ENCODE measurements at places on chromosomes 4 and X.

- DNase-seq = no peak
These were observed 85.9 kb upstream of the FAM47A start for GRCh38 chrX:34218063-34218462.

DNA sequence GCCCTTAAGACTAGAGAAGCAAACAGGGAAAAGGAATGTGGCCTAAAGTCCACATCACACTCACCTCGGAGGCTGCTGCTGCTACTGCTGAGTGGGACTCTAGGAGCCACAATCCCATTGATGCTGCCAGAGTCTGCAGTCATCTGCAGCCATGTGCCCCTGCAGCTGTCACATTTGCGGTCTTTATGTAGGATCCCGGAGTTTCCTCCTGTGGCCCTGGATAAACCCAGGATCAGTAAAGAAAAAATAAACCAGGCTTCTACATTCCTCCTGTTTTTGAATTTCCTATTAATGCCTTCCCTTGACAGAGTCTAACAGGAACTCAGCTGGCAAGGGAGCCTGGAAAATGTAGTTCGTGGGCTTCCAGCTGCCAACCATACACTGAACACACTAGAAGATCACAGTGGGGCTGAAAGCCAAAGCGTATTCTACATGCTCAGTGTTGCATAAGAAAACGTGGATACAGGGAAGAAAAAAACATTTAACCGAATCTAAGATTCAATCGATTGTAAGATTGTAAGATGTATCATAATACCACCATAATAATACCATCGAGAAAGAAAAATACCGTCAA, 10.3 kb upstream of the PHEX start:
- DNase-seq = no peak

GRCh38 chr4:186061921-186062320, 7.0 kb upstream of the TLR3 start:
- no peak for DNase-seq

- DNase-seq = peak; percentile 27
These were observed at the start of gene GLRB for GRCh38 chr4:157075811-157076577. TSS of gene GLRB (plus strand) at chr4:157076150. CDS start at chr4:157078025, 1,875 bp downstream.

DNA sequence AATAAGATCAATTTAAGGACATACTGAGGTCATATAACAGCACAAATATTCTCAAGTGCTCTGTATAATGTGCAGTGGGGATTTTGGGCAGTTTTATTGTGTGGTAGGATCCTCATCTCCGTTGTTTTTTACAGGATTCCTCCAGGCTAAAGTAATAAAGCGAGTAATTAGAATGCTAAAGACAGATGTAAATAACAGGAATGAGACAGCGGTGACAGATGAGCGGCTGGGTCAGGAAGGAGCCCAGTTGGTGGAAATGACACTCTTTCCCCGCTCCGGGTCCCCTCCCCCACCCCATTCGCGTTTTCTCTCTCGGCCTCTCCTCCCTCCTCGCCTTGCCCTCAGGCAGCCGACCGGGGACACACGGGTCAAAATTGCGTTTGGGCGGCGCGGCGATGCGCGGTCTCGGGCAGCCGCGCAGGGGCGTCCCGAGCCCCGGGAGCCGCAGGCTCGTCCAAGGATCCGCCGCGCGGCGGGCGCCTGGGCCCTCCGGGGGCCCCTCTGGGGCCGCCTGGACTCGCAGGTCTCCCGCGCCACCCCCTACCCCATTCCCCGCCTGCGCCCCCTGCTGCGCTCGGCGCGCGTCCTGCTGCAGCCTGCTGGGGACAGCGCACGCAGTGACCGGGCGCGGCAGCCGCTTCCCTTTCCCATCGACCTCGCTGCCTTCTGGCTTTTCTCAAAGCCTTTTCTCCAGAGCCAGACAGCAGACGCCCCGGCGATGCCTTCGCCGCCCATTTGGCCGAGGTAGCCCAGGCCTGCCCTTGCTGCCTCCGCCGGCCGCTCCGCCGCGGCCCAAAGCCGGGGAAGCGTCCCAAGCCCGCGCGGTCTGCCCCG, 16.2 kb downstream of the POU4F2 start:
- DNase-seq = no peak

DNA sequence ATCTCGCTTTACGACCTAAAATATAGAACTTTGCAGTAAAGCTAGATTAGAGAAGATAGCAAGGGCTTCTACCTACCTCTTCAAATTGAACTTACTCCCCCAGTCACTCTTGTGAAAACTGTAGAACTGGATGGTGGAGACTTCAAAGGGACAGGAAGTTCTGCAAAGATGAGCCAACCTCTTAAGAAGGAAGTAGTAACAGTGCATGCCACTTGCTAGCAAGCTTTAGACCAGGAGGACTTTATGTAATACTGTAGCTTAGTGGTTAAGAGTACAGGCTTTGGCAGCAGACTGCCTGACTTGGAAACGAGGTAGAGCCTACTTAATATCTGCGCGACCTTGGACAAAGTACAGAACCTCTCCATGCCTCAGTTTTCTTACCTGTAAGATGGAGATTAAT, 27.5 kb upstream of the VBP1 start:
- no peak for DNase-seq

DNA sequence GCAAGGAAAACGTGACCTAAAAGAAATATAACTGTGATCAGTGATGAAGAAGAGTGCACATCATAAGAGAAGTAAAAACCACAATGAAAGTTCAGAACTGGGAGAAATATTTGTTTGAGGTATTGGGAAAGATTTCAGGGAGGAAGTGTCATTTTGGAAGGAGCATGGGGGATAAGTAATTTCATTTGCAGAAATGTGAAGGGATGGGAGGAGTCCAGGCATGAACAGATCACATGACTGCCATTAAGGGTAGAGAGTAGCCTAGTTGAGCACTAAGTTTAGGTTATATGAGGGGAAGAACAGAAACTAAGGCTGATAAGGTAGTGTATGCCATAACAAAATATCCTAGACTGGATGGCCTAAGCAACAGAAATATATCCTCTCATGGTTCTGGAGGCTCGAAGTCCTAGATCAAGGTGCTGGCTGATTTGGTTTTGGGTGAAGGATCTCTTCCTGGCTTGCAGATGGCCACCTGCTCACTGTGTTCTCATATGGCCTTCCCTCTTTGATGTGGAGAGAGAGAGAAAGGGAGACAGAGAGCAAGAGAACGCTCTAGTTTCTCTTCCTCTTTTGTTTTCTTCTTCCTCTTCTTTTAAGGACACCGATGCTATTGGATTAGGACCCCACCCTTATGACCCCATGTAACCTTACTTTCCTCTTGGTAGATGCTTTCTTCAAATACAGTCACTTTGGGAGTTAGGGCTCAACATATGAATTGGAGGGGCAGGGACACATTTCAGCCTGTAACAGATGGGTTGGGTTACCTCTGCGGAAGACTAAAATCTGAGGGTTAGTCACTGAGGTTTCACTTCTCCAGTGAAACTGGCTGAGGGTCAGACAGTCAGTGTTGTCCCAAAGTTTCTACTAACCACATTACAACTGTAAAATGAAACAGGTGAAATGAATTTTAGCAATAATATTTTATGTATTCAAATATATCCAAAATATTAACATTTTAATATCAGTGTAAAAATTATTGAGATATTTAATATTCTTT, 77.9 kb downstream of the EGF start:
- DNase-seq = no peak

DNA sequence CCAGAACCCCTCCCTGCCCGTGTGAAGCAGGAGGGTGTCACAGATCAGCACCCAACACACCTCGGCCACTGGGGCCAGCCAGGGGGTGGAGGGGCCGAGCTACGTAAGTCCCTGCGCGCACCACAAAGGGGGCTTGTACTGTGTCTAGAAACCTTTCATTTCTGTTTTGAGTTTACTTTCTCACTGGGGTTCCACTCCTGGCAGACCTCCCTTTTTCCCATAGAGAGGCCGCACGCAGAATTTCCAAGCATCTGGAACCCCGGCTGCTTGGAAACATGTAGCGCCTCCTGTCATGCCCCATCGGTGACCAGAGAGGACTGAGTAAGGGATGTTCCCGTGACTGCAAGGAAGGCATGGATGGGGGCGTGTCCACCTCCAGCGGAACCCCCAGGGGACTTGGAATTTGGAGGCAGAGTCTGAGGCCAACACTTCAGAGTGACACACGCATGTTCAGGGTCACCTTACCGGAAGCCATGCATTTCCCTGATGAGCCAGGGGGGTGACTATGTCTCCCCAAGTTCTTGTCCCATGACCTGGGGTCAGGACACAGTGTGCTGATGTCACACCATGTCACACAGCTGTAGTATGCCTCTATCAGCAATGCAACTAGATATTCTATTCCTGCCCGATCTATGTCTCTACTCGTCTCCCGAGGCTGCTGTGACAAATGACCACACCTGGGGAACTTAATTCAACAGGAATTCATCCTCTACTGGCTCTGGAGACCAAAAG, 105.3 kb downstream of the DHRSX start:
- DNase-seq = no peak

DNA sequence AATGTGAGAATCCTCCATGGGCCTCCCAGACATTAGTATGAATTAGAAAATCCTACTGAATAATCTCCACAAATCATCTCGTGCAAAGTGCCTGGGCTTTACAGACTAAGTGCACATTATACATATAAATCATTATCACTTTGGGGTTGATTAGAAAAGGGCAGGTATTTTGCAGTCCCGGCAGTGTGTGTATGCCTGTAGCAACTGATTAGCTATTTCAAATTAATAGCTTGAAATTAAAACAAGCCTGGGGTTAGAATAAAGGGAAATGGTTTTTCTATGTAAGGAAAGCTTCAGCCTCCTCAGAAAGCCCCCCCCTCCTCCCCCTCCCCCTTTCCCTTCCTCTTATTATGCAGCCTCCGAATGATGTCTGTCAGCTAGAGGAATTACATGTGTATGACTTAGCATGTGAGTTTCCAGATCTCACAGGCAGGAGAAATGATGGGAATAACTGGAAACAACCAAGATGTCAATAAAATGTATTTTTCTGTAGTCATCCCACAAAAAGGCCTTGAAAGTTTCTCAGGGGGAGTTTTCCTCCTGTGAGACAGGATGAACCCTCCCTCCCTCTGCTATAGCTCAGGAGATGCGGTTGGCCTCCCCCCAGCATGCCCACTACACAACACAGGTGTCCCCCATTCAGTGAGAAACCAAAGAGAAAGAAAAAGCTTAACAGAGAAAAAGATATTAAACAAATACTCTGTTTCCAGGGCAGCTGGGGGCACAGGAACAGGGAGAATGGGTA, 41.2 kb upstream of the RASGEF1B start:
- no peak for DNase-seq

GRCh38 chr4:157225096-157225495, 4.6 kb downstream of the GRIA2 start:
- DNase-seq = no peak

- DNase-seq = no peak
These were observed 113.8 kb downstream of the ADRA2C start for GRCh38 chr4:3879681-3880614.

GRCh38 chr4:161952382-161952781, 211.4 kb downstream of the FSTL5 start:
- no peak for DNase-seq

DNA sequence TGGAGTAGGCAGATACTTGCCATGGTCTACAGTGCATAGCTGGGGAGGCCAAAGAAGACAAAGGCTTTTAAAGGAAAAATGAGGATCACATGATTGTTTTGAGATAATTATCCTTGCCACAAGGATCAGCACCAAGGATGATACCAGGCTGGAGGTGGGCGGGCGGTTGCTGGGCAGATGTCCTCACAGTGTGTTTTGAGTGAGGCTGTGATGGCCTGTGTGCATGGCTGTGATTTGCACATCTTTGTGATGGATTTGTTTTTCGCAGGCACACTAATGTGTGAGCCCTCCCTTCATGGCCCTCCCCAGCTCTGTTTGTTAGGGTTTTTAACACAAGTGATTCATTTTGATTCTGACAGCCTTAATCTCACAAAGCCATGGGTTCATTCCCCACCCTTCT, 46.8 kb downstream of the RGS12 start:
- no peak for DNase-seq

DNA sequence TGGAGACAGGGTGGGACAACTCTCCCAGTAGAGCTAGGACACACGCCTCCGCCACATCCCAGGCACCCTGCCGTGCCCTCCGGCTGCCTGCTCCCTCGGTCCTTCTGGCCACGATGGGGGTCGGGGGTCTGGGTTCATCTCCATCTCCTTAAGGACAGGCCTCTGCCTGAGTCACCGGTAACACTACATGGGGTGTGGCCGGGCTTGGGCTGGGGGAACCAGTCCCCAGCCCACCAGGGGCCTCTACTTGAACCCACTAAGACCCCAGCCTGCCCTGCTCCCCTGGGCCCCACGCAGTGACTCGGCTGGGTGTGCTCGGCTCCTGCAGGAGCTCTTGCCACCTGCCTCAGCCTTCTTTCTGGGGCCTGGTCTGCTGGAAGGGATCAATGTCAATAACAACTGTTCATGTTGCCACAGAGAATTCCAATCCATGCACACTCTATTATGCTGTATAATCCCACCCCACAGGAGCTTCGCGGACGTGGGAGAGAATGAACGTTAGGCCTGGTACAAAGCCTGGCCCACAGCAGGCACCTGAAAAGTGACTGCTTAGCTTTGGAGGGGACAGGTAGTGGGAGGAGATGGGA, 177.7 kb upstream of the PSAPL1 start:
- no peak for DNase-seq

GRCh38 chr4:8577972-8578371, 2.2 kb upstream of the GPR78 start:
- DNase-seq = no peak

DNA sequence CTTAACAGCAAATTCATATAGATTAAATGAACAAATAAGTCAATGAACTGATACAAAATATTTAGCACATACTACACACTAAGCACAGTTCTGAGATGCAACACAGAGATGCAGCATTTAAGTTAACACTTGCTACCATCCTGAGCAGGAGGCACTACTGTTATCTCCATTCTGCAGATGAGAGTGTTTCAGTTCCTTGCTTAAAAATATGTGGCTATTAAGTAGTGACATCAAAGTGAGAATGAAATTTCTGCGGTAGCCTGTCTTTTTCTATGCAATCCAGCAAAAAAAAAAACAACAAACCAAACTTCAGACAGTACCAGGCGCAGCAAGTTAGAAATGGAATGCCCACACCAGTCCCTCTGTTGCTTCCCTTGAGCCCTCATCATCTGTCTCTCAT, 90.8 kb downstream of the SHISA3 start:
- DNase-seq = no peak

DNA sequence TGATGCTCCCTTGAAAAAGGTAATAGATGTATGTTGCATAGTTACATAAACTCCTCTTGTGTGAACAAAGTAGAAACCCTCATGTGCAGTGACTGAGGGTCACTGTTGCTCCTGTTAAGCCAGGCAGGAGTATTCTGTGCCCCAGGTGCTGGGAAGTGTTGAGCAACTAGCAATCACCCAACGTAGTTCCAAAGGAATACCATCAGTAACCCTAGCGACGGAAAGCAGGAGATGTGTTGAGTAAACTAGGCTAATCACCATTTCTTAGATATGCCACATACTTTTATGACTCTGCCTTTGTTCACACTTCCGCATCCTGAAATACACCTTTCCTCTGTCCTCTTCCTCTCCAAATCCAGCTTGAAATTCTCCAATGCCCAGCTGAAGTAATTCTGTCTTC, 50.9 kb upstream of the TAB3 start:
- no peak for DNase-seq

- DNase-seq = no peak
These were observed 7.2 kb downstream of the P2RY8 start for GRCh38 chrX:1529756-1530155.

GRCh38 chr4:112234952-112235609, 3.5 kb downstream of the AP1AR start:
- DNase-seq = peak; percentile 8
